ENCODE measurements at places on chromosomes 7 and 10.

- no peak for DNase-seq
Observed at GRCh38 chr7:106693677-106694353, 32.9 kb upstream of the CCDC71L start.

DNA sequence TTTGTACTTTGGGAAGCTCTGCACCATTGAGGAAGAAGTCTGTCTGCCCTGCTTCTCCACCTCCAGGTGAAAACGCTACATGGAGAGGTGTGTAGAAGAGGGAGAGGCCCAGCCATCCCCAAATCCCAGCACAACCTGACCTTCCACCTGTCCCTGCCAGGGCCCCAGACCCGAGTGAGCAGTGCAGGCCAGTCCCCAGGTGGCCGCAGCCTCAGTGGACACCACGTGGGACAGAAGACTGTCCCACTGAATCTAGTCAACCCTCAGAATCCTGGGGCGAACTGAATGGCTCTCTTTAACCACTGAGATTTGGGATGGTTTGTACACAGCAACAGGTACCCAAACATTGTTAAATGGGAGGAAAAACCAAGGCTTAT lies 29.9 kb upstream of the GALNTL5 start:
- DNase-seq = peak; percentile 65

- no peak for DNase-seq
Observed at GRCh38 chr7:74006451-74007241, 21.3 kb upstream of the ELN start.

- no peak for DNase-seq
Observed at GRCh38 chr10:124059551-124059950, 33.8 kb downstream of the CHST15 start.

GRCh38 chr10:97869091-97870042 lies 19.7 kb downstream of the GOLGA7B start:
- peak; percentile 95 for DNase-seq

GRCh38 chr7:107150375-107151073 lies 18.3 kb upstream of the HBP1 start:
- DNase-seq = no peak

DNA sequence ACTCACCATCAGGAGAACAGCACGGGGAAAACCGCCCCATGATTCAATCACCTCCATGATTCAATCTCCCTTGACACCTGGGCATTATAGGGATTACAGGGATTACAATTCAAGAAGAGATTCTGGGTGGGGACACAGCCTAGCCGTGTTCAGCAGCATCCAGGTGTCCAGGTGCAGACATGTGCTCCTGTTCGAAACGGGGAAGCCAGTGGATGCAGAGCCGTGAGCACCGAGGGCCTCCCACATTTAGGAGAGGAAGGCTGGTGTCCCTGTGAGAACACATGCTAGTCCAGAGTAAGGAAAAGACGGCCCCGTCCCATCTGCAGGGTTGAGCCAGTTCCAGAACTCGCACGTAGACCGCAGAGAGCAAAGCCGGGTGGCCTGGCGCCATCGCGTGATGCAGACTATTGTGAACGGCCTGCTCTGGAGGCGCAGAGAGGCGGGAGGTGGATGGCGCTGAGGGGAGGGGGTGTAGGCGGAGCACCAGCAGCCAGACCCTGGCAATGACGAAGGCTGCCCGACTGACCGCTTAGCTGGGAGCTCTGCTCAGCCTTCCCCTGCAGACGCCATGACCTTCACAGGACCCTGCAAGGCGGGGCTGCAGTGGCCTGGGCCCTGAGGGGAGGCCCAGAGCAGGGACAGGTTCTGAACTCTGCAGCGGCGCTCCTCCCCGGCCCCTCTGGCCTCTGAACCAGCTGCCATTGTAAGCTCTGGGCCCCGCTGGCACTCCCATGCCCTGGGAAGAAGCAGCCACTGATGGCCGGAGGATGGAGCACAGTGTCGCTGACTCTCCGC lies 141.6 kb upstream of the TCERG1L start:
- DNase-seq = no peak

DNA sequence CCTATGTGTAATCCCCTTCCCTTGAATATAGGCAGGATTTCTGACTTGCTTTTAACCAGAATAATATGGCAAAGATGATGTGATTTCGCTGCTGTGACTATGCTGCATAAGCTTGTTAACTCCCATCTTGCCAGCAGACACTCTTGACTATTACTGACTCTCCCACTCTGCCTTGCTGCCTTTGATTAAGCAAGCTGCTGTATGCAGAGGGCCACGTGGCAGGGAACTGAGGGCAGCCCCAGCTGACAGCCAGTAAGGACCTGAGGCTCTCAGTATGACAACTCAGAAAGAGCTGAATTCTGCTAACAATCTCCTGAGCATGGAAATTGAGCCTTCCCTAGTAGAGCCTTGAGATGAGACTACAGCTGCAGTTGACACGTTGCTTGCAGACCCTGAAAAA lies 279.4 kb upstream of the CACNA2D1 start:
- no peak for DNase-seq

- DNase-seq = no peak
Observed at GRCh38 chr7:49346195-49346899, 422.0 kb downstream of the CDC14C start.

DNA sequence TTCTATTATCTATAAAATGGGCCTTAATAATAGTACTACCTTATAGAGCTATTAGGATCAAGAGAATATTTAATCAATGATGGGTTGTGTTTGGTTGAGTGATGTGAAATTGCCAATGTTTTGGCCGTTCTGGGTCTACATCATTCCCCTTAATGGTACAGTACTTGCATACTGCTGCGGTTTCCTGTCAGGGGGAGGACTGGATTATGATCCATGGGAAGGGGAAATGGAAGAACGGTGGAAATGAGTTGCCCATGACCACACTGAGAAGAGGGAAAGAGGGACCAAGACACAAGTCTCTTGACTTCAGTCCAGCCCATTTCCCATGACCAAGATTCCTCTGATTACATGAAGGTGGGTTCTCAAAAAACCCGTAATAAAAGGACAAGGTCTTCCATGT lies 999 bp upstream of the MRPS24 start:
- DNase-seq = no peak

DNA sequence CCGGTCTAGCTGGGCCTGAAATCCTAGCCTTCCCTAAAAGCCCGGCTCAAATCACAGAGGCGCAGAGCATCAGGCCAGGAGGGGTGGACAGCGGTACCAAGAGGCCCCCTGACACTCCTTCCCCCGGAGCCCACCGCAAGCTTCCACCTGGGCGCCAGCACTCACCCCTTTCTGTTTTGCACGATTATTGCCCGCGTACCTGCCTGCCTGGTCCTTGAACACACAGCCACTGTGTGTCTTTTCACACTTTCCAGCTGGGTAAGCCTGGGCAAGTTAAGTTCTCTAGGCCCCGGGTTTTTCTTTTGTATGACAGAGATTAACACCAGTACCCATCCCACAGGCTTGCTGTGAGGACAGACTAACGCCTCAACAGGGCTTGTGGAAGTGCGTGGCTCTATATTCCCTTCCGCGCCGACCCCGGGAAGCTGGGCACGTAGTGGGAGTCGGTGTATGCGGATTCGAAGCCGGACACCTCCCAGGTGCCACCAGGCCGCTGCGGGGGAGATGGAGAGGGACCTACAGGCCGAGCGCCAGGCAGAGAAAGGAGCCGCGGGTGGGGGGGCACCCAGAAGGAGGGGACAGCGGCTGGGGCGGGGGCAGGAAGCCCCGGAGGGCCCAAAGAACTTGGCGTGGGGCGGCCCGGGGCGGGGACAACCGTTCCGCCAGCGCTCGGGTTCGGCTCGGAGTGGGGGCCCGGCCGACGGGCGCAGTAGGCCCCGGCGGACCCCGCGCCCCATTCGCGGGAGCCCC lies 792 bp downstream of the ZNF746 start:
- no peak for DNase-seq

DNA sequence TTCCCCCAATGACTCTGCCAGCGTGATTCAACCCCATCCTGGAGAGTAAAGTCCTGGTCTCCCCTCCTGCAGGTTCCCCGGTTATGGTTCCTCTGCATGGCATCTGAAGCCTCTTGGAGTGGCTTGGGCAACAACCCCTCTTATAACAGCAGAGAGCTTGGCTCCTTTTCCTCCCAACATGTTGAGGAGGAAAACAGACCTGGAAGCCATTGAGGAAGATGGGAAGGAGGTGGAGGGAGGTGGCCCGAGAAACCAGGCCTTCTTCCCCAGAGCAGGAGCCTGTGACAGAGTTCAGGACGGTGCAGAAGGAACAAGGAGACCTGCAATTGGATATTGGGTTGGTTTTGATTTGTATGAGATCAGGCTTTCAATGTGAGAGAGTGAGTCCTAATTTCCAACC lies 184.0 kb upstream of the ADCY1 start:
- DNase-seq = no peak

DNA sequence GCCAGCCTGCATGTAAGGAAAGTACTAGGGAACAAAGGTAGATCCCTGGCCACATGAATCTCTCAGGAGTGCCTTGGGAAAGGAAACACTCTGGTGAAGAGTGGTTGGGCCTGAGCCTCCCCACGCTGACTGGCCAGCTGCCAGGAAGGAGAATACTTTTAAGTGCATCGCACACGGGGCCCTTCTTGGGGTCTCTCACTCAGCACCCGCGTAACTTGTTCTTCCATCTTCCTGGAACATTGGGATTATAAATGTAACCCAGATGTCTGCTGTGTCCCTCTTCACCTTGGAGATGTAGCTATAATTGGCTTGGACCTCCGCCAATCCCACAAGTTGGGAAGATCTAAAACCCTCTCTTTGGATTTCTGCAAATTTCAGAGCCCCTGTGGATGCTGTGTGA lies 4.4 kb upstream of the GLI3 start:
- DNase-seq = no peak
